Cortex of kidney (tissue), 1 donor: ENCODE measurements at places on chromosomes 6 and 20.

DNA sequence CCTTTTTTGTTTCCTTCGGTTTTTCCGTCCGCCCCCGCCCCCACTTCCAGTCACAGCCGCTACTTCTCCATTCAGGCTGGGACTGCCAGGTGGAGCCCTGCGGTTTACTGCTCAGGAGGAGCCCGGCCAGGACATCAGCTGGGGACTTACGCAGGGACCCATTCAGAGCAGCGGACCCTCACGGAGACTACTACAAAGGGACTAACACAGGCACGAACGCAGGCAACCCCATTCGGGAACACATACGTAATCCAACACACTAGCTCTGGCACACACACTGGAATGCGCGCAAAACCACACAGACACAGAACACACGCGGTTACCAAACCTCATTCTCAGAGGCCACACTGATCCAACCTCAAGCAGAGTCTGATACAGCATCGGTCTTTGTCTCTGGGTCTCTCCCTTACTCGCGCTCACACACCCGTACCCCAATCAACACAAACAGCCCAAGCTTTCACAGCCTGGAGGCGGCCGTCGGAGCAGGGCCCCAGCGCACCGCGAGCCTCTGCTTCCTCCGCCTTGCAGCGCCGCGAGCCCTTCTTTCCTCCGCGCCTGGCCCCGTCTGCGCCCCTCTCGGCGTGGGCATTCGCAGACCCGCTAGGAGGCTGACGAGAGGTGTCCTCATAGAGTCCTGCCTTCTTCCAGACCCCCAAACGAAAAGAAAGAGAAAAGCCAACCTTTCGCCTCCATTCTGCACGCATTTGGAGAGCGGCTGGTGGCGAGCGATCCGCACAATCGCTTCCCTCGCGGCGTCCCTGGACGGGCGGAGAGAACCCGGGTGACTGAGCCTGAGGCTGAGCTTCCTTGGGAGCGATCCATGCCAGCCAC lies 1.1 kb upstream of the SLC32A1 start:
- no peak for DNase-seq

DNA sequence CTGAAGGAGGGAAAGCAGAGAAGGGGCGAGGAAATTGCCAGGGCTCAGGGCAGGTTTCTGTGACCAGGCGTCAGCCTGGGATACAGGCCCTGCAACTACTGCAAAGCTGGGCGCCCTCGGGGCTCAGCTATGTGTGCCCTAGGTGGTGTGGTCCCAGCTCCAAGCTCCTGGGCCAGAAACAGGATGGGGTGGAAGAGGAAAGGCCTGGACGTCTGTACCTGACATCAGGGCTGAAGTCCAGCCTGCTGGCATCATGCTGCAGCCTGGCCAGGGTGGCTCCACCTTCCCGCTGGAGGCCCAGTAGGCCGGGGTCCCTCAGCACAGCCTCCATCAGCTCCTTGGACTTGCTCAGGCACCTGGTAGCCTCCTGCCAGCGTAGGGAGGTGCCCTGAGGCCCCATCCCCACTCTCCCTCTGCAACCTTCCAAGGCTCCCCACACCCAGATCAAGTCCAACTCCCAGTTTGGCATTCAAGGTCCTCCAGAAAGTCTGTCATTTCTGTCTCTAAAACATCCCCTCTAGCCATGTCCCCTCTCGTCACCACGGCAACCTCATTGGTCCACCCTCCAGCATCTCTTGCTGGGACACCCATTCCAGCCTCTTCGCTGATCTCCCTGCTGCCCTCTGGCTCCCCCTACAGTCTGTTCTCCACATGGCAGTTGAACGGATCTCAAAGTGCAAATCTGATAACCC lies 38.2 kb downstream of the KIAA1755 start:
- DNase-seq, result no peak

DNA sequence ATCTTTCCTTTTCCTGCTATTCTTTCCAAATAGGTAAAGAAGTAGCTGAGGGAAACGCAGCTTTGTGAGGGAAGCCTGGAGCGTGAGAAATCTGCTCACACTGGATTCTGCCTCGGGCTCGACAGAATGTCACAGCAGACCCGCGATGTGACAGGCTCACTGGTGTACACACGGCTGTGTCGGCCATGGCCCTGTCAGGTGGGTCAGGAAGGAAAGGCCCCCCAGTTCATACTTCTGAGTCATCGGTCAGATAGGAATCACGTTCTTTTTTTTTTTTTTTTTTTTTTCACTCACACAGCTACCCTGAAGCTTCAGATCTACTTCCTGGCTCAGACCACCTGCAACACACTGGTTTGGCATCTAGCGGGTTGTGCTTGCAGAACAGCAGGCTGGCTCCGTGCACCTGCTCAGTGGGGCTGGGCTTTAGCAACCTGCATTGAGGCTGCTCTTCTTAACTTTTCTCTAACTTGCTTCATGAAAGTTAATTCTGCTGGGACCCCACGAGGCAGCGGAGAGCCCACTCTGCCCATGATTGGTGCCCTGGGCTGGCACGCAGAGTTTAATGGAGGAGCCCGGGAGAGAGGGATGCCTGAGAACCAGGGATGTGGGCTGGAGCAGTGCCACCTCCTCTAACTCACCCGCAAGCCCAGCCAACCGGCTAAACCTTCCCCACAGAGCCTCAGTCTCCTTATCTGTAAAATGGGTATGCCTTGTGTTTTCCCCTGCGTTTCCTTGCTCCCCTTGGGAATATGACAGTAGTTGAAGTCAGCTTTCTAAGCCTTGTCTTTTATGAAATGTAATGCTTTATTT lies 61.5 kb upstream of the FNDC1 start:
- no peak for DNase-seq

DNA sequence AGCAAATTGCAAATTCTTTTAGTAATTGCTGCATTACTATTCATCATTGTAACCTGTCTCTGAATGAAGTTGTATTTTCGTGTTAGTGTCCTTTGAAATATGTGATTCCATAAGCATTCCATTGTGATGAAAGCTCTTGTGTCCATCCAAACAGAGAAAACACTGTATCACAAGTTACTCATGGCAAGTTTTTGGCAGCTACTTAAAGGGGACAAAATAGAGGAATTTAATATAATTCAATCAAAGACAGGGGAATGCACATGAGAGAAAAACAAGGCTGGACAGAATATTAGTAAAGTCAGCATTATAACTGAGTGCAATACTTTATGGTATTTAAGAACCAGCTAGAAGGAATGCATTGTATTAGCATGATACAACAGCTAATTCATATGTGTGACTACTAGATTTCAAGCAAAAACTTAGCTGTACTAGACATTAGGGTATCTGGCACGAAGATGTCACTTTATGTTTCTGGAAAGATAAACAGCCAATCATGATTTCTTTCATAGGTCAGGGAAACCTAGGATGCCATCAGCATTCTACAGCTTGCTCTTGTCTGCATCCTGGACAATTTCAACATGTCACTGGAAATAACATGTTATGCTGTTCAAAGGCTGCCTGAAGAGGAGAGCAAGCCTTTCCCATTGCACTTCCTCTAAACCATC lies 270.6 kb upstream of the MARCKS start:
- DNase-seq, result no peak
